ENCODE measurements at places on chromosomes 7 and 10.

GRCh38 chr7:106218546-106218945 is 66.2 kb downstream of the NAMPT start:
- DNase-seq, result no peak

GRCh38 chr7:2758673-2759616 is 70.9 kb downstream of the AMZ1 start:
- no peak for DNase-seq

DNA sequence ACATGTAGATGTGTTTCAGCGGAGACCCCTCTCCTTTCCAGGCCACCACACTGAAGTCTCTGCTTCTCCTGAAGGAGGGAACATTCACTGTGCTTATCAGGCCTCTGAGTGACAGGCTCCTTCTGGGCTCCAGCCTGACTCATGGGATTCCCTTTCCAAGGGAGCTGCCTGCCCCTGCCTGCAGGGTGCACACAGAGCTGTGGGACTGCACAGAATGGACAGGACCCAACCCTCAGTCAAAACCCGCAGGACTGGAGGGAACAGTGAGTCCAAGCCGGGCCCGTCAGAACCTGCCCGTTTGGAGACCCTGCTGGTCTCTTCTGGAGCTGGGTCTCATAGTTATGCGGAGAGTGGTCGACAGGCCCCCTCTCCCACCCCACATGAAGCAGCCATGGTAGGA is 32.6 kb downstream of the PLAC9 start:
- no peak for DNase-seq

DNA sequence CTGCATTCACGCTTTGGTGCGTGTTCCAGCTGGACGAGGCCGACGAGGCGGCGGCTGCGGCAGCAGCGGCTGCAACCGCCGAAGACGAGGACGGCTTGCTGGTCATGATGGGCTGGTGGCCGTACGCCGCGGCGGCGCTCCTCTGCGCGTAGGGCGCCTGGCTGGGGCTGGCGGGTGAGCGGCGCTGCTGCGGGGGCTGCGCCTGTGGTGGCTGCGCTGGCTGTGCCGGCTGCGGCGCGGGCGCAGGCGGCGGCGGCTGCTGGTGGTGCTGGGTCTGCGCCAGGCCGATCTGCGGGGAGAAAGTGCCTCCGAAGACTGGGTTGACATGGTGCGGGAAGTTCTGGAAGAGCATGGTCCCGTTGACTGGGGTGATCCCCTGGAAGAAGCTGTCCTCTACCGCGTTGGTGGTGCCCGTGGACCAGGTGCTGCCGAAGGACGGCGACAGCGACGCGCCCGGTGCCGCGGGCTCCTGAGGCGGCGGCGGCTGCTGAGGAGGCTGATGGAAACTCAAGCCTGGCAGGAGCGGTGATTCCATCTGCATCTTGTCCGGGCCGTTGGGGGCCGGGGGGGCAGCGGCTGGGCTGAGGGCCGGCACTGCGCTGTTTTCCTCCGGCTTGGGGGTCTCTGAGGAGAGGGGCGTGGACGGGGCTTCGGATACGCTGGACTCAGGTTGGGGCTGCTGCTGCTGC is 51.1 kb downstream of the CPEB3 start:
- DNase-seq, result no peak

- DNase-seq, result no peak
Observed at GRCh38 chr7:49763791-49764190, 9.6 kb upstream of the VWC2 start.

- no peak for DNase-seq
Observed at GRCh38 chr7:143279186-143280098, 5.3 kb upstream of the TMEM139 start.

DNA sequence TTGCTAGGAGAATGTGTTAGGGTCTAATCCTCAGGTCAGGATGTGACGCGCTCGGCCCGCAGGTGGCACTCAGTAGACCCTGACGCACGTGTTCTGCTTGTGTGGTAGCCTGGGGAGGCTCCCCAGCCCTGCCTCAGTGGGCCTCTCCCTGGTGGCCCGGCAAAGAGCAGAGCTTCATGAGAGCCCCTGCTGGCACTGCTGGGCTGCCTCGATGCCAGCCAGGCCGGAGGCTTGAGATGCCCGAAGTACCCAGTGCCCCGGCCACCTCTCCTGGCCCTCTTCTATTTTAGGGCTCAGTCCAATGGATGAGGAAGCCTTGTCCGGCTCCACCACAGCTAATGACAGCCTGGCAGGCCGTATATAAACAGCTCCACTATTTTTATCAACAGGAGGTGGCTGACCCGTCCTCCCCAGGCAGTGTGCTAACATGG is 42.0 kb downstream of the PRF1 start:
- no peak for DNase-seq

- DNase-seq, result no peak
Observed at GRCh38 chr7:2321020-2321419, 6.8 kb upstream of the SNX8 start.

GRCh38 chr7:129017264-129017663 is 37.6 kb downstream of the TNPO3 start:
- no peak for DNase-seq

- DNase-seq, result no peak
Observed at GRCh38 chr10:80537086-80537735, 491 bp upstream of the SH2D4B start.
